Activated CD4-positive, CD25-positive, alpha-beta regulatory T cell treated with anti-CD3 and anti-CD28 coated beads, Interleukin-2, amount 50 U/mL, for 72 hours (primary cell): ENCODE measurements at places on chromosomes 7 and 10.

- DNase-seq = no peak
Observed at GRCh38 chr7:125154930-125155329, 225.3 kb upstream of the POT1 start.

- no peak for DNase-seq
Observed at GRCh38 chr7:44080118-44080517, 2.2 kb downstream of the POLM start.

DNA sequence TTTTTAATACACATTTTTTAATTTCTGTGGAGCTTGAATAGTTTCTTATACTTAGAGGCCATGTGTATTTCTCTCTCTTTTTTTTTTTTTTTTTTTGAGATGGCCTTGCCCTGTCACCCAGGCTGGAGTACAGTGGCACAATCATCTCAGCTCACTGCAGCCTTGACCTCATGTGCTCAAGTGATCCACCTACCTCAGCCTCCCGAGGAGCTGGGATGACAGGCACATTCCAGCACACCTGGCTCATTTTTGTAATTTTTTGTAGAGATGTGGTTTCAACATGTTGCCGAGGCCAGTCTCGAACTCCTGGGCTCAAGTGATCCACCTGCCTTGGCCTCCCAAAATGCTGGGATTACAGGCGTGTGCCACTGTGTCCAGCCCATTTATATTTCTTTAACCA is 64.3 kb downstream of the CDK13 start:
- DNase-seq = no peak

DNA sequence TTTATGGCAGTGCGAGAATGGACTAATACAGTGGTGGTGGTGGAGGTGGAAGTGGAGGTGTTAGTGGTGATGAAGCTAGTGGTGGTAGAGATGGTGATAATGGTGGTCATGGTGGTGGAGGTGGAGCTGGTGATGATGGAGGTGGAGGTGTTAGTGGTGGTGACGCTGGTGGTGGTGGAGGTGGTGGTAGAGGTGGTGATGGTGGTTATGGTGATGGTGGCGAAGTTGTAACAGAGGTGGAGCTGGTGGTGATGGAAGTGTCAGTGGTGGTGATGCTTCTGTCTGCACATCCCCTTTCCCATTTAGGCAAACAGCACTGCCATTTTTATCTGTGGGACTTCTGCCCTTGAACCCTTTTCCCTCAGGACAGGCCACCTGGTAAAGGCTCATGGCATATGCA is 7.4 kb upstream of the PTPRN2 start:
- no peak for DNase-seq

GRCh38 chr7:26662646-26663045 is 201.7 kb downstream of the SKAP2 start:
- DNase-seq = no peak

DNA sequence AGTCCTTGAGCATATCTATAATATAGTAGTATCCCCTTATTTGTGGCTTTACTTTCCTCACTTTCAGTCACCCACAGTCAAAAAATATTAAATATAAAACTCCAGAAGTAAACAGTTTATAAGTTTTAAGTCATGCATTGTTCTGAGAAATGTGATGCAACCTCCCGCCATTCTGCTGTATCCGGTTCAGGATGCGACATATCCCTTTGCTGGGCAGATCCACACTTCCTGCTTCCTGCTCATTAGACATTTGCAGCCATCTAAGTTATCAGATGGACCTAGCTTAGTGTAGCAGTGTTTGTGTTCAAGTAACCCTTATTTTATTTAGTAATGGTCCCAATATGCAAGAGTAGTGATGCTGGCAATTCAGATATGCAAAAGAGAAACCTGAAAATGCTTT is 38.9 kb upstream of the BMS1 start:
- no peak for DNase-seq
